ENCODE measurements at places on chromosomes 11 and 22.

DNA sequence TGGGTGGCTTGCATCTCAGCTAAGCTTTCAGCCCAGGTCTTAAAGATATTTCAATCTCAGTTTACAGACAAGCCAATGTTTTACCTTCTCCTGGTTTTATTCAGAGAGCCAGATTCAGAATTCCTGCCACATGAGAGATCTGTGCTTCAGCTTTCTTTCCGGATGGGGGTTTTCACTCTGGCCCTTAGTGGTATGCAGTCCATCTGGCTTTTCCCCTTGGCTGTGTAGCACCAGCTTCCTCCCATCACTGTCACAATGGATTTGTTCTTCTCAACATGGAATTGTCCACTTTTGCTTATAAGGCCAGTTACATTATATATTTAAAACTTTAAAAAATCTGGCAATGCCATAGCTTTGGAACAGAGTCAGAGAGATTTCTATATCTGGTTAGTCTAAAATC is 303.9 kb downstream of the ETS1 start:
- ATAC-seq = no peak

- peak; percentile 77 for ATAC-seq
Measured at GRCh38 chr22:30694171-30694639, 469 bp upstream of the OSBP2 start.

- ATAC-seq = no peak
Measured at GRCh38 chr22:27576815-27577573, 224.6 kb downstream of the MN1 start.

- peak; percentile 91 for ATAC-seq
Measured at GRCh38 chr11:66418168-66418985, 2.5 kb upstream of the NPAS4 start.

DNA sequence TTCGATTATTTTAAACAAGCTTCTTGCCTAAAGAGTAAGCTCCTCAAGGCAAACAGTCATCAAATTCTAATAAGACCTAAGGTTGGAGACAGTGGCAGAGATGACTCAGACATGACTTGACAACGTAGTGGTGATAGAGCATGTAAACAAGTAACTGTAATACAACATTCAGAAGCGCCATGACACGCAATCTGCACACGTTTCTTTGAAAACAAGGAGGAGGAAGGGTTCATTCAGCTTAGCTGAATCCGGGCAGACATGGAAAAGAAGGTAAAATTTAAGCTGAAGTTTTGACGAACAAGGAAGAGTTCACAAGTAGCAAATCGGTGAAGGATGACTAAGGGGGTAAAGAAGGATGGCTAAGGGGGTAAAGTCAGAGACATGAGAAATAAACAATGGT is 152.4 kb upstream of the ZC3H12C start:
- peak; percentile 79 for ATAC-seq

GRCh38 chr11:116691771-116692177 is 81.0 kb downstream of the BUD13 start:
- peak; percentile 61 for ATAC-seq

GRCh38 chr11:26623076-26623659 is 51.1 kb upstream of the MUC15 start:
- no peak for ATAC-seq

DNA sequence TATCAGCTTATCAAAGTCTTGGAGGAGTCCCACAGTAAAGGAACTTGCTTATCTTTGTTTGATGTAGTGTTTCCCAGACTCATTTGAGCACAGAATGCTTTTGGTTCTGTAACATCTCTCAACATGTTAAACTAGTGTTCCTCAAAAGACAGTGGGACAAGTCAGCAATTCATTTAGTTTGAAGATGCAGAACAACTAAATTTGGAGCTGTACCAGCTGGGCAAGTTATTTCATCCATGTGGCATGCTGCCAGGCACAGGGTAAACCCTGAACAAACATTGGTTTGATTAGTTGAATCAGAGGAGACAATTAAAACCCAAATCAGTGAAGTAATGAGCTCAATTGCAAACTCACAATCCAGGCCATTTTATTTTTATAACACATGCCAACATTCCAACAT is 141.2 kb downstream of the CSNK2A3 start:
- ATAC-seq = no peak

DNA sequence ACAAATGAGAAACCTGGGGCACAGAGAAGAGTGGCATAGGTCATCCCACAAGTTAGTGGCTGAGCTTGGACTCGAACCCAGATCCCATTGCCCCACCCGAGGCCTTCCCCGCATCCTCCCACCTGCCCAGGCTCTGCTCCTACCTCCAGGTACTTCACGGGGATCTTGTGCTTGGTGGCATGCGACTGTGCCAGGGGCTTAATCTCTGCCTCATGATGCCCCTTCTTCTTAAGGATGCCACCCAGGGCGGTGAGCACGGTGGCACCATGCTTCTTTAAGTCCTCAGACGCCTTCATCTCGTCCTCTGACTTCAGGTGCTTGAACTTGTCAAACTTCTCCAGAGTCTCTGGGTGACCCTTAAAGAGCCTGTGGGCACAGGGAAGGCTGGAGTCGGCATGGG is 6.4 kb downstream of the MB start:
- ATAC-seq = no peak

GRCh38 chr22:24706054-24706453 is 68.5 kb downstream of the PIWIL3 start:
- ATAC-seq = no peak

GRCh38 chr22:27614006-27614649 is 187.4 kb downstream of the MN1 start:
- ATAC-seq = no peak

DNA sequence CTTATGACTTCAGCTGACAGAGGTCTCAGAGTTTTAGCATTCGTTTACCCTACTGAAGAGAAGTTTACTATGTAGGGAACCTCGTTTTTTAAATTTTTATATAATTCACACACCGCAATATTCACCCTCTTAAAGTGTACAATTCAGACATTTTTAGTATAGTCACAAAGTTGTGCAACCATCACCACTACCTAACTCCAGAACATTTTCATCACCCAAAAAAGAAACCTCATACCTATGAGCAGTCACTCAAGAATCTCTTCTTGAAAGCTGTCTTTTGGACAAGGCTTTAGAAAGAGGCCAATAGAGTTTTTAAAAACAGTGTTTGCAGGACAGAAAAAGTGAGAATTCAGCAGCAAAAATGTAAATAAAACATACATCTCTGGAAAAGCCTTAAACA is 39.5 kb upstream of the CLNS1A start:
- ATAC-seq = no peak

GRCh38 chr11:122649116-122649515 is 6.4 kb upstream of the UBASH3B start:
- ATAC-seq = no peak

GRCh38 chr11:7612056-7612660 is 61.1 kb downstream of the CYB5R2 start:
- no peak for ATAC-seq

DNA sequence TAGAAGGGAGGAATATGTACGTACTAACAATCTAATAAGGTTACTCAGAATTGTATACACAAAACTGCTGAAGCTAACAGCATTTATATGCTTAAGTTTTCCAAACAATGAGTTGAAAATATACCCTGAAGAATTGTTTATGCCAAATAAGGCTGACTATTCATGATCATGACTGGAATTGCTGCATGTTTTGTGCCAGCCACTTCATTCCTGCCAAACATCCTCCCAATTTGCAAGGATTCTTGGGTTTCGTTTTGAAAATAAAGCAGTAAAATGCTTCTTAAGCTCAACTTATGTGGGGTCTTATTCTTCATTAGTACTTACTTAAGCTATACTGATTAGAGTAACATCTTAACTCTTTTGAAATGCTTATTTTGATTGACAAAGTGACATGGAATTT is 149.0 kb downstream of the SPON1 start:
- no peak for ATAC-seq

DNA sequence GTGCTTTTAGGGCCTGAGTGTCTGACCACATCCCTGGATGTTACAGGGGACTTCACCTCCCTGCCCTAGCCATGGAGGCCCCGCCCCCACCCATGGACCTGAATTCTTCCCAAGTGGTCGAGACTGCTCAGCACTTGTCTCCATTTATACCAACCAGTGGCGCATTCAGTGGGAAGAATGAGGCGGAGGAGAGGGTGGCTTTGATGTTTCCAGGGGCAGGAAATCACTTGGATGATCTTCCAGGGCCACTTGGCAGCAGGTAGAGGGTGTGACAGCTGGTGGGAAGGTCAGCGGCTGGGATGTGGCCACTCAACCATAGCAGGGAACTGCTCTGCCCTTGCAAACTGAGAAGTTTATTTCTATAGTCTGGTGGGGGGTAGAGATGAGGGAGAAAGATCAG is 155.1 kb upstream of the BLID start:
- ATAC-seq = no peak

DNA sequence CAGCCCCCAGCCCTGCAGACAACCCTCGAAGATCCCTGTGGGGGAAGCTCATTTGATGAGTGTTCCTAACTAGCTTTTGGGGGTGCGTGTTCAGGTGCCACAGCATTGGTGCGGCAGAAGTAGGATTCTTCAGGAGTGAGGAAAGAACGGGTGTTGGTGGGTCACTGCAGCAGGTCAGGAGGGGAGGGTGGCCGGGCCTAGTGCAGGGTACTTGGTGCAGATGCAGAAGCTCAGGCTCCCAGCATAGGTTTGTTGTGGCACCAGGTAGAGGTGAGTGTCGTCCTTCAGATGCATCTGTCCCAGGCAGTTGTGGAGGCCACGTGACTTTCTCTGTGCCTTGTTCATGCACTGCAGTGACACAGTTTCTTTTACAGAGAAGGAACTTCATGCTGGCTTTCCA is 15.1 kb upstream of the ADORA2A start:
- no peak for ATAC-seq

- no peak for ATAC-seq
Measured at GRCh38 chr11:2826679-2827056, 58.9 kb downstream of the CDKN1C start.

DNA sequence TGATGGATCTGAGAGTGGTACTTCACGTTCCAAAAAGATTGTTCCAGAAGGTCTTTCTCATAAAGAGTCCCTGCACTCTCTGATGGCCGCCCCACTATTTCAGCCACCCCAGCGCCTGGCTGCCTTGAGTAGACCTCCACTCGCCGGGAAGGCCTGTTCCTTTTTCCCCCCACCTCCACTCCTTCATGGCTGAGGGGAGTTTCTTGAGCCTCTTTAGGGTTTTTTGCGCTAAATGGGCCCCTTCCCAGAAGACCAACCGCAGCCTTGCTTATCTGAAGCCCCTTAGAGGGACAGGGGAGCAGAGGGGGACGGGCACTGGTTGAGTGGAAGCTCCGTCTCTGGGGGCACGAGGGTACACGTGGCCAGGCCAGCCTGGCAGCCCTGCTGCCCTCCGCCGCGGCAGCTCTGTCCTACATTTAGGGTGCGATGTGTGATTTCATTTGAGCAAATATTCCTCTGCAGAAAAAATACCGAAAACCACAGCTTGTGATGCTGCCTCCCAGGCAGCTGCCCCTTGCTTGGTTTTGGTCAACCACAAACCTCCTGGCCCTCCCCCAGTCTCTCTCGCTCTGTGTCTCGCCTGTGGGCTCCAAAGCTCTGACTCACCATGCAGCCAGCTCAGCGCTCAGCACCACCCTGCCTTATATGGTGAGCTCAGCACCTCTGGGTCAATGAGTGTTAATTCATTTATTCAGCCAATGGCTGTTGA is 88.7 kb downstream of the TP53I11 start:
- ATAC-seq = peak; percentile 100

DNA sequence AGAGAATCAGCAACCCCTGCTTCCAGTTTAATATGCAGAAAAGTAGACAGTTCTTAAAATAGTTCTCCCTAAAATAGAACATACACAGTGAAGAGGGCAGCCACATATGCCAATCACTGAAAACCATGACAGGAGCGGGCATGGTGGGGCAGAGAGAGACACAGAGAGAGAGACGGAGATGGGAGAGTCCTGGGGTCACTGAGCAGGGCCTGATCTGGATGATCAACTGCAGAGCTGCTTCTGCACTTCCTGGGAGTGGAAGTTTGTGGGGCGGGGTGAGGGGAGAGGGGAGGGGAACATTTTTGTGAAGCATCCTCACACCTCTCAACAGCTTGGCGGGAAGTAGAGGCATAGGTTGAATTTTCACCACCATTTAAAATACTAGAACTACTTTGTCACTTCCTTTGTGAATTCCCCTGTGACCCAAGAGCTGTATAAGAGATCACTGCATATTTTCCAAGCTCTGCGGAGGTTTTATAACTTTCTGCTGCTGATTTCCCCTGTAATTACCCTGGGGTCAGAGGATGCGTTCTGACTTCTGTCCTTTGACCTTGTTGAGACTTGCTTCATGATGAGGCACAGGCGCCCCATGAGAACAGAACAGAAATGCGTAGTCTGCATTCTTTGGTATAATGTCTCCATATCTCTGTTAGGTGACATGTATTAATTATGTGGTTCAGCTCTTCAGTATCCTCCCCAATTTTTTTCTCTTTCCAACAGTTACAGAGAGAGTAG is 419.4 kb downstream of the BRD1 start:
- no peak for ATAC-seq

GRCh38 chr11:131668500-131669400 is 298.3 kb downstream of the NTM start:
- ATAC-seq = no peak

DNA sequence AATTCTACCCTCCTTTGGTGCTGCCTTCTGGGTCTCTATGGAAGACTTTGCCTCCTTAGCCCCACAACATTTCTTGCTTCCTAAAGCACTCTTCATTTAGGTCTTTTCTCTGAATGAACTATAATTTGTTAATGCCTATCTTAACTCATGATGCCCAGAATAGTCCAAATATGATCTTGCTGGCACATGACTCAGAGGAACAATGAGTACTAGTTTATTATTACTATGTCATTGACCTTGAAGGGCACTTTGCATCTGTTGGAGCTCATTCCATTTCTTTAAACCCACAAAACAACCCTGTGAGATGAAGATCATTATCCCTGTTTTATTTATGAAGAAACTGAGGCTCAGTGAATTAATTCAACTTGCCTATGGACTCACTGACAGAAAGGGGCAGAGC is 320.2 kb upstream of the PLET1 start:
- ATAC-seq = no peak

DNA sequence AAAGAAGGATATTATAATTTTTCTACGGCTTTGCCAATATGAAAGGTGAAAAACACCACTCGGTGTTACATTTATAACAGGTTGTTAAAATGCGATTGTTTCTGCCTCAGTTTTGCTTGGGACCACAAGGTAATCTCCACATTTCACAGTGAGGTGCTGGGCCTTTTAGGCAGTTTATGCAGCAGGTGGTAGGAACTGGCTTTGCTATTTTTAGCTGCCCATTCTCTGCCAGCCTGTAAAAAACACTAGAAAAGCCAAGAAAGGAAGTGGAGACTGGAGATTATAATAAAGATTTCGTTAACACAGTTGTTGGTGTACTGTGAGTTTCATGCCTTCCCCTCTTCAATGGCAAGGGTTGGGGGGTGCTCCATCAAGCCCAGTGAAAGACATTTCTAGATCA is 8.0 kb upstream of the MRPL16 start:
- no peak for ATAC-seq

GRCh38 chr11:17596711-17597110 is 49.7 kb downstream of the OTOG start:
- ATAC-seq = no peak

DNA sequence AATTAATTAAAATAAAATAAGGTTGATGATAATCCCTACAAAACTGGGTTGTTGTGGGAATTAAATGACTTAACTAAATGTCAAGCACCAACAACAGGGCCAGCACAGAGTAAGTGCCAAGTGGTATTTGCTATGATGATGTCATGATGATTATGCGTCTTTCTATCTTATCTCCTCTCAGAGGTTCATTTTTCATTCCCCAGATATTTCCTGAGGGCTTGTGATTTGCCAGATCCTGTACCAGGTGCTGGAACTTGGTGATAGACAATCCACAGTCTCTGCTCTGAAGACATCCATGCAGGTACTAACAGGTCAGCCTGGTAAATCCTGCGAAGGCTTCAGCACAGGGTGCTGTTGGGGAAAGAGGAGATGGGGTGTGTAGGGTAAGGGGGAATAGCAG is 8.1 kb upstream of the MYH9 start:
- no peak for ATAC-seq

- ATAC-seq = no peak
Measured at GRCh38 chr11:926341-926916, 759 bp downstream of the AP2A2 start.
